Mucosa of descending colon (tissue), 3 donors: ENCODE measurements at places on chromosomes 11 and 22.

- no peak for DNase-seq
These were observed 97.8 kb downstream of the PKNOX2 start for GRCh38 chr11:125262194-125262829.

DNA sequence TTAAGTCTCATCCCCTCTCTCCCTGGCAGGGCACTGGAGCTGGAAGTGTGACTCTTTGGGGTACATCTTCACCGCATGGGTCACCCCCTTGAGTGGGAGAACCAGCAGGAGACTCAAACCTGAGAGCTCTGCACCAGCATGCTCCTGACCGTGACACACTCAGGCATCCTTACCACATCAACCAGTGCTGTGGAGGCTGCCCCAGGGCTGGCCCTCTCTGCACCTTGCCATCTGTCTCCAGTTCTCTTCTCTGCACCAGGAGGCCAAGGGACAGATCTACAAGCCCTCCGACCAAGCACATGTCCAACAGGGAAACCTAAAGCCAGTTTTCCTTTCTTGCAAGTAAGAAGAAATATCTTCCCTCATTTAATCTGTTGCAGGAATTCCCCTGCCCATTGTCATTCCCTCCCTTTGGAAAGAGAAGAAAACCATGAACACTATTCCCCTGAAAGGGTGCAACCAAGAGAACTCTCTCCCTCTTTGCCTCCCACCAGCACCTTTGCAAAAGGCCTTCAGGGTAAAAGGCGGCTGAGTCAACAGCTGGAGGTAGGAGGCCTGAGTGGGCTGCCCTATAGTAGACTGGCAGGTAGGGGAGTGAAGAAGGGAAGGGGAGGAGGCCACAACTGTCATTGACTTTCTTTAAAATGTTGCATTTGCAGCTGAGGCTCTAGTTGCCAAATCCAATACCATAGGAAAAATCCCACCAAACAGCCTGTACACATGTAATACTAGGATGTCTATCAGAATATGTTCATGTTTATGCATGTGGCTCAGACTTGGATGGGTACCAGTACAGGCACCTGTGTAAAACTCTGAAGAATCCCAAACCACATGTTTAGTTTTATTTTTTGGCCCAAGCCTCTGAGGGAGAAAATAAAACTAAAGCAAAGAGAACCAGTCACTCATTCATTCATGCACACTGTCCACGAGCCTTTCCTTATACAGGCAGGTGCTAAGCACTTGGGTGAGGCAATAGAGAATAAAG is 117.0 kb downstream of the WT1 start:
- DNase-seq, result no peak

GRCh38 chr11:96758957-96759356 is 369.1 kb downstream of the JRKL start:
- DNase-seq, result no peak

DNA sequence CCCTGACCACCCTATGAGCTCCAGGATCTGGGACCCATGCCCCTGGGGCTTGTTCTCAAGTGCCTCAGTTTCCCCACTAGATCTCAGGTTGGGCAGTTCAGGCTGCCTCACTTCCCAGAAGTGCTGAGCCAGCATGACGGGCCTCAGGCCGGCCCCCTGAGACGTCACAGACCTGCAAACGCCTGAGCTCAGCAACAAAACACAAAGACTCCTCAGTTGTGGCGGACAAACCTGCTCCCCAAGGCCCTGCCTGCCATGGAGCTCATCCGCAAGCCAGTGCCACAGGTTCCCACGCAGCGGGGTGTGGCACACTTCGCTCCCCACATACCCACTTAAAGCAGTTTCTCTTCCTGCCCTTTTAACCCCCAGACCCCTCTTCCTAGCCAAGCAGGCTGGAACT is 45.2 kb downstream of the NECTIN1 start:
- DNase-seq, result no peak

DNA sequence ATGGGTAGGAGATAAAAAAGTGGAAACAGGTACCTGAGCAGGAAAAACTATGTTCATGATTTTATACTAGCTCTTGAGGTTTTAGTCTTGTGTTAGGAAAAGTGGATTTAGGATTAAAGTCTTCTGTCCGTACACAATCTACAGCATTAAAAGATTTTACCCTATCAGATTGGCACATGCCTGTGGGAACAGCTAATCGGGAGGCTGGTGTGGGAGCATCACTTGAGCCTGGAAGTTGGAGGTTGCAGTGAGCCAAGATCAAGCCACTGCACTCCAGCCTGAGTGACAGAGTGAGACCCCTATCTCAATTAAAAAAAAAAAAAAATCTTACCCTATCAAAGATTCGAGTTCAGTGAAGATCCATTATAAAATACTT is 12.2 kb upstream of the CRKL start:
- DNase-seq, result no peak

GRCh38 chr11:114511538-114511937 is 48.1 kb downstream of the NXPE1 start:
- DNase-seq, result no peak

GRCh38 chr11:31620434-31620833 is 110.9 kb downstream of the ELP4 start:
- no peak for DNase-seq

DNA sequence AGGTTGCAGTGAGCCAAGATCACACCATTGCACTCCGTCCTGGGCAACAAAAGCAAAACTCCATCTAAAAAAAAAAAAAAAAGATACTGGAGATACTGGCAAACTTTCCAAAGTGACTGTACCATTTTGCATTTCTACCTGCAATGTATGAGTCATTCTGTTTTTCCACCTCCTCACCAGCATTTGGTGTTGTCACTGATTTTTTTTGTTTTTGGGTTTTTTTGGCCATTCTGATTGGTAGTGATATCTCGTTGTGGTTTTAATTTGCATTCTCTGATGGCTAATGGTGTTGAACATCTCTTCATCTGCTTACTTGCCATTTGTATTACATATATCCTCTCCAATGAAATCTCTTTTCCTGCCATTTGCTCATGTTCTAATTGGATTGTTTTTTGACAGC is 12.0 kb upstream of the RBX1 start:
- DNase-seq, result no peak

- DNase-seq, result no peak
These were observed 34.3 kb upstream of the GAL start for GRCh38 chr11:68649851-68650555.

DNA sequence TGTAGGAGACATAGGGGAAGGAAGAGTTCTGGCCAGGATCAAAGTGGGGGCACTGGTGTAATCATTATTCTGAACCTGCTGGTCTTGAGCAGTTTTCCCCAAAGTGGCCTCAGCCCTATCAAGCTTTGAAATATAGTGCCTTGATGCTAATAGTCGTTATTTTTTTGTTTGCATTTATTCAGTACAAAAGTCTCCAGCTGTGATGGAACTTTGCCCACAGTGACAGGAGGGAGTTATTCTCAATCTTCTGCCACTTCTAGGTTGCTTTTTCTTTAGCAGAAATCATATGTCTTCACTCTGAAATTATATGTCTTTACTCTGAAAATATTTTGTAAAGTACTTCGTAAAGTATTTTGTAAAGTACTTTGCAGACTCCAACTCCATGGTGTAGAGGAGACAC is 93.1 kb downstream of the FAT3 start:
- no peak for DNase-seq

DNA sequence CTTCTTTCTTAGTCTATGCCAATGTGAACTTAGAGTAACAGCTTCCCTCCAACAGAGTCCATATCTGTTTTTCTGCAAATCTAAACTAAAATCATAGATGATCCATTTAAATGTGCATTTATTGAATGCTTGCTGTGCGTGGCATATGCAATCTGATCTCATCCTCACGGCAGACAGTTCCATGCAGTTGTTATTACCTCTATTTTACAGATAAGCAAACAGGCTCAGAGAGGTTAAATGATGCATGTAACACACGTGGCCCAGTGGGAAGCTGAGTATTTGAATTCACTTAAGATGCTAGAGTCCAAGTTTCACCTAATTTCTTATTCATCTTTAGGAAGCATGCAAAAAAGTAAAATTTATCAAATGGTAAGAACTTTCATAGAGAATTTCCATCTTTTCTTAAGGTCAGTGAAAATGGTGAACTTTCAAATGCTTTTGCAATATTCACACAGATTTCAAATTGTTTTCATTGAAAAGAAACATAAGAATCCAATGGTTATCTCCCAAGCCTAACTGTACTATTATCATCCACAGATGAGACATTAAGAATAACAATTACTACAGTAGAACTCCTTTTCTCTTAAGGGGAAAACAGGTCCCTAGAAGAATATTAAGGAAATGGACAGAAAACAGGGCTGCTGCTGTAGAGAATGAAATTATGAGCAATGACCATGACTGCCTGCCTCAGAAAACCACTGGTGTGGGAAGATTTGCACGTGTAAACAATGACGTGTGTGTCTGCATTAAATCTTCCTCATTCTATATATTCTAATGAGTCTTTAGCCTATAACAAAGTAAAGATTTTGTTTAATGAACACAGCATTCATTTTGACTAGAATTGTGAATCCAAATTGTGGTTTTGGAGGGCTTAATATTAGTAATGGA is 1171.3 kb downstream of the LRRC4C start:
- no peak for DNase-seq

DNA sequence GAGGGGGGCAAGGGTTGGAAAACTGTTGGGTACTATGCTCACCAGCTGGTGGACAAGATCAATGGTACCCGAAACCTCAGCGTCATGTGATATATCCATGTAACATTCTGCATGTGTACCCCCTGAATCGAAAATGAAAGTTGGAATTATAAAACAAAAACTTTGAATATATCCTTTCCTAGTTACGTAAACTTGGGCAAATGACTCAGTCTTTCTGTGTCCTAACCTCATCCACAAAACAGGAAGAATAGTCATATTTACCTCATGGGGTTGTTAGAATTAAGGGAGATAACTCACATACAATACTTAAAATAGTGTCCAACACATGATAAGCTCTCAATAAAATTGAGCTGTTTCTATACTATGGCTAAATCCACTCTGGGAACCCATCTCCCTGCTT is 620.1 kb upstream of the KIRREL3 start:
- no peak for DNase-seq

DNA sequence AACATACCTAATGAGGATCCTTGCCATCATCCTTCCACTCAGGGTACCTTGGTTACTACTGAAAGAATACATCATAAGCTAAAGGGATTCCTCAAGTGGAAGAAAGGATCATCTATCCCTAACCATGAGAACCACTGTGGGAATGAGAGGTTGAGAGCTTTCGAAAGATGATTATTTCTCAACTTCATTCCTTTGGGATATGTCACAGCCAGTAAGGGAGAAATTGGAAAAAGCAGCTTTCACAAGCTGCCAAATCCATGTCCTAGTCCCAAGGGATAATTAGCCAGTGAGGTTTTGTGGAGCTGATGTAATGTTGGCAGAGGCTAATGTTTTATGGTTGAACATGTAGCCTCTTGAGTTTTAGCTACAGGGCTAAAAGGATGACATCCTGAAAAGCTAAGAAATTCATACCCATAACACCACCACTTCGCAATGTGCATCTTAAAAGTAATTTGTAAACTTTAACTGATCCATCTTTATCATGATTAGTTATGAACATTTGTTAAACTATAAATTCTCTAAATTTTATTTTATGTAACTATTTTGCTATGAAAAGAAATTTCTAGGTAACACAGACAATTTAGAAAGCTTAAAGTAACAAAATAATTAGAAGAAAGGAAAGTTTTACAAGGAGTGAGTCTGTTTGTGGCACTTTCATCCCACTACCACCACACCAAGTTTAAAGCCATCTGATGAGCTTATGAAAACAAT is 123.9 kb downstream of the MRTFA start:
- DNase-seq, result no peak

DNA sequence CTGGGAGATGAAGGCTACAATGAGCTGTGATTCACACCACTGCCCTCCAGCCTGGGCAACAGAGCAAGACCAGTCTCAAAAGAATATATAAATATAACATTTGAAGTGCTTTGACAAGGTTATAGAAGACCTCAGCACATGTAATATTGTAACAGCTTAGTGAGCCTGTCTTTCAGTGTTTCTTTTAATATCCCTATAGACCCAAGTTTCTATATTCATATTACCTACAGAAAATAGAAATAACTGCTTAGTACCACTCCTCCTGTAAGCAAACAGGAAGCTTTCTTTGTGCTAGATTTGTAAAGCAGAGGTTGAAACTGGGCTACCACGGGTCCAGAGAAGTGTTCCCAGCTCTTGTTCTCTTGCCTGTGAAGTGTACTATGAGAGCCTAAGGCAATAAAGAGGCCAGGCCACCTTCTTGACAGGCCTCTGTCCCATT is 68.2 kb downstream of the PPP2R1B start:
- DNase-seq, result no peak

- DNase-seq, result no peak
These were observed 157.0 kb downstream of the LUZP2 start for GRCh38 chr11:24653901-24654300.

DNA sequence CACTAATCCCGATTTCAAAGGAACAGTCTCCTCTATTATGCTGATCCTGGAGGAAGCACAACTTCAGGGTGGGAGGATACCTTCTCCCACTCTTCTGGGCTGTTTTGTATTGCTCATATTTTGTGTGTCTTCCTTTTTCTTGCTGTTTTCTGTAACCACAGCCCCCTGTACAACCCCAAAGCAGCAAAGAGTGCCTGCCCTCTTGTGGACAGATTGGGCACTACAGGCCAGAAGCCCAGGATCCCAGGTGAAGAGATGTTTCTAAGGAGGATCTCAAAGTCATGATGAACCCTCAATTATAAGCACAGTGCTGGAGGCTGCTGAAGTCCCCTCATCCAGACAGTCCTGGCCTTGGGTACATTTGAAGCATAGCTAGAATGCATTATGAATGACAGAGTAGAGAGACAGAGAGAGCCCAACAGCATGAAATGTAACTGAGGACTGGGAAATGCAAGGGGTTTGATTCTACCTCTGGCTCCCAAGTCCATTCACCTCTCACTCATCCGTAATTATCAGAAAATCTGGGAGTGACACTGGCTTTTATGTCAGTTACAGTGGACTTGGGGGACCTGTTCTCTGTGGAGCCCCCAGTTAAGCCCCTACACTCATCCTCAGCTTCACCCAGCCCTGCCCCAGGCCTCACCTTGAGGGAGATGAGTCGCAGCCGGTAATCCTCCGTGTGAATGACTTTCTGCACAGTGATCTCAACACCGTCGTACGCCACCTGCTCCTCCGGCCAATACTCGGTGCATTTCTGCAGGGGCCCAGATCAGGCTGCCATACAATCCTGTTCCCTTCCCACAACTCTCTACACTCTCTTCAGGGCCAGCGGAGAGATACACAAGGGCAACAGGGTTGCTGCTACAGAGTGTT is 6.2 kb upstream of the IGSF22 start:
- peak; percentile 64 for DNase-seq

GRCh38 chr22:27223317-27224177 is 566.2 kb downstream of the MIAT start:
- DNase-seq, result no peak

- no peak for DNase-seq
These were observed 86.3 kb upstream of the BLID start for GRCh38 chr11:122202161-122202950.
